ENCODE measurements at places on chromosomes 7 and 10.

- no peak for DNase-seq
Observed at GRCh38 chr7:111413739-111414138, 148.6 kb downstream of the IMMP2L start.

DNA sequence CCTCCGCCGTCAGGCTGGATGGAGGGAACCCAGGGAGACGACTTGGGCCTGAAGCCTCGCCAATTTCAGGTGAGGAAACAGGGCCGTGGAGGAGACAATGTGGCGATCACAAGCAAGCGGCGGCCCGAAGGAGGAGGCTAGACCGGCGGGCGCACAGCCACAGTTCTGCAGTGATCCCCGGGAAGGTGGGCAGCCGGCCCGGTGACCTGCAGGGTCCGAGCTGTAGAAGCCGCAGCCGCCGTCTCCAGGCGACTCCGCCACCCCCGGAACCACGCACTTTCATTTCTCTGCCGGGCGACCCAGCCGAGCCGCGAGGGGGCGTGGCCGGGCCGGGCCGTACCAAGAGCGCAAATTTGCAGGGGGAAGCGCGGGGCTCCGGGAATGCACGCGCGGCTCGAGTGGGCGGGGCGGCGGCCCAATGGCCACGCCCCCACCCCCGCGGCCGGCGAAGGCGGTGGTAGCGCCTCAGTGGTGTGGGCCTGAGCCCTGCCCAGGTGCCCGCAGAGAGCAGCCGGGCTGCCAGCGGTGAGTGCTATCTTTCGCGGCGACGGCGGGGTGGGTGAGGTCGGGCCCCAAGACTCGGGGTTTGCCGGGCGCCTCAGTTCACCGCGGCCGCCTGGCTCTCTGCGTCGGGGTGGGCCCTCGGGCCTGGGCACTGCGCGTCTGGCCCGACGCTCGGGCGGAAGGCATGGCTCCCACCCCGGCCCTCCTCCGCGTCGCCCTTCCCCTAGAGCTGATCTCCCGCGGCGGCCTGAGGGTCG lies at the start of gene POR:
Gene POR (plus strand): TSS at position 501 of the 761 bp plus-strand sequence. CDS start 38,847 bp downstream, outside the sequence.
- DNase-seq: peak; percentile 98

- DNase-seq: peak; percentile 68
Observed at GRCh38 chr10:70908406-70909296, 20.3 kb upstream of the PCBD1 start.

- DNase-seq: no peak
Observed at GRCh38 chr10:113364227-113364626, 188.6 kb upstream of the HABP2 start.

DNA sequence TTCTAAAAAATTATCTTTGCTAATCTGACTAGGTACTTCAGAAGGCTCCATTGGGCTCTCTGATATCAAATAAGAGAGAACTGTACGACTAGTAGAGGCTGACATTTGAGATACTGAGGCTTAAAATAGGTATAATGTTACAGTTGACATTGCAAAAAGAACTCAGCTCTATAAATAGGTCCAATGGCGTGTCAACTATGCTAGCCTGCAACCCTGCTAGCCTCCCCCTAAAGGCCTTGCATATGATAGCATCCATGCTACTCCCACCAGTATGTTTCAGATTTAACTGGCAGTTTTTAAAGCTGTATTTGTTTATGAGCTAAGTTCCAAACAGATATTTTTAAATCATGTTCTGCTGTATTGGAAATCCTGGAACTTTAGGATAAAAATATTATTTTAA lies at the start of gene PPP1R3A:
Gene PPP1R3A (minus strand): TSS at position 64 of the 400 bp plus-strand sequence. CDS start 13 bp downstream, at position 51.
- DNase-seq: no peak

GRCh38 chr10:117723343-117723742 lies 180.8 kb downstream of the EMX2 start:
- DNase-seq: no peak

DNA sequence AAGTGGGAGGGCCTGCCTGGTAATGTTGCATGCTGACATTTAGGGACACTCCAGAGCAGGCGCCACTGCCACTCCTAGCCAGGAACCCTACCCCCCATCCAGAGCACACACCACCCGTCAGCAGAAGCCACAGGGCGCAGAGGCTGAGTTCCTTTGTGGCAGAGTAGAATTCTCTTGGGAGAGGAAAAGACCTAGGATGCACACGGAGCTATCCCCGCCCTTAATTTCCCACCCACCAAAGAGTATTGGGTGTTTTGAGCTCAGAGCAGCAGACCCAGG lies 702 bp upstream of the INSYN2A start:
- DNase-seq: no peak

- DNase-seq: no peak
Observed at GRCh38 chr7:18338910-18339523, 156.5 kb upstream of the HDAC9 start.

DNA sequence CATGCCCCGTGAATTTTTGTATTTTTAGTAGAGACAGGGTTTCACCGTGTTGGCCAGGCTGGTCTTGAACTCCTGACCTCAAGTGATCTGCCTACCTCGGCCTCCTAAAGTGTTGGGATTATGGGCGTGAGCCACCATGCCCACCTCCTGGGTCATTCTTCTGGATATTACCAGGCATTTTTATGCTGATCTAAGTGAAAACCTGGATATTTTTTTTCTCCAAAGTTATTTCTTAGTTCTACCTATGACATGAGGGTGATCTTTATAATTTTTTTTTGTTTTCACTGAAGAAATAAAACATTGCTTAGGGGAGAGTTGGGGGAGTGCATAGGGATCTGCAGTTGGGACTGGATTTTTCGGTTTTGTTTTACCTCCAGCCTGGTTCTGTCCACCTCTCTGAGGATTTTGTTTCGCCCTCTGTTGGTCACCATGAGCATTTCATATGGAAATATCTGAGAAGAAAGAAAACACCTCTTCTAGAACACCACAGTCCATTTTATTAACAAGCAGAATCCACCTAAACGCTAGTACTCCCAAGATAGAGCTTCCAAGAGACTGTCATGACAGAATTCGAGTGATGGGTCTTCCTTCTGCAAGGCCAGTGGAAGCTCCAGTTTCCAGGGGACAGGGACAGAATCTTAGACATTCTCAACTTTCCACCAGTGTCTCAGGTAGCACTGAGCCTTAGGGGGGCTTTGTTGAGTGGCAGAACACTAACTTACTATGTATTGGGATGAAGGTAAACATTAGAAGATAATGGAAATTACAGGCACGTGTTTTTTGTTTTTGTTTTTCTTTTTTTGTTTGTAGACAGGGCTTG lies 33.4 kb upstream of the AFAP1L2 start:
- DNase-seq: no peak

DNA sequence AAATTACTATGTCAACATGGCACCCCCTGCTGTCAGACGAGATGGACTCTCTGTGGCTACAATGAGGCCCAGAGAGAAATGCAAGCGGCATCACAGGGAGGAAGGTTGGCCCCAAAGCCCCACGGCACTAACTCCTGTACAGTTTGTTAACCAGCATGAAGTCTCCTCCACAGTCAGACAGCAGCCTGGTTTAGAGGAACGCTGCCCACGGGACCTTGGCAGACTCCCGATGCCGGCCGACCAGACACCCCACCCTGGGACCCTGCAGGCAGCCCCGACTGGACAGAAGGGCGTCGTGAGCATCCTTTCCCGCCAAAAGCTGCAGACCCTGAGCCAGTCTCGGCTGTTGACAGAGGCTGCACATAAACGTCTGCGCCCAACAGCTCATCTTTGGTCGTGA lies 158.8 kb downstream of the DIP2C start:
- peak; percentile 68 for DNase-seq

GRCh38 chr10:34495938-34496337 lies 319.2 kb downstream of the PARD3 start:
- DNase-seq: no peak

GRCh38 chr7:143480501-143480900 lies 2.8 kb downstream of the TAS2R41 start:
- no peak for DNase-seq

- no peak for DNase-seq
Observed at GRCh38 chr7:84100866-84101265, 93.7 kb downstream of the SEMA3A start.

GRCh38 chr10:47346581-47347302 lies 1.4 kb upstream of the RBP3 start:
- DNase-seq: peak; percentile 51

DNA sequence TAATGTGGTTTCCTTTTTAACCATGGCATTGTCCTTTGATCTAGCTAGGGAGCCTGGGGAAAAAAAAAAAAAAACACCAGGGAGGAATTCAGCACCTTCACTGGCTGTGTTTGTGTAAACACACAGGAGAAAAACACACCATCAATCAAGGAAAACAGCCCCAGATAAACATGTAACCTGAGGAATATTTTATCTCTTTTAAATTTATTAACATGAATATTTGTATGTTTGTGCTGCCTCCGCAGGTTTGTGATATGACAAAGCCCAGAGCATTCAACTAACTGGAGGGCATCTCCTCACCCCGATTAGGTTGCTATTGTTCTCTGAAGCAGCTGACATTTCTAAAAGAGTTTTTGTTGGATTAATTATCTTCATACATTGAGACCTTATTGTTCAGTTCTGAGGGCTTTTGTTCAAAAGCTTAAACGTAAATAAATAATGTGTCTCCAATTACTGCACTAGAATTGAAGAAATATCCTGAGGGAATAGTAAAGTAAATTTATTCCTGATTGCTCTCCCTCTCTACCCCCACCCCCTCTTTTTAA lies 89.4 kb upstream of the SEMA3E start:
- DNase-seq: no peak

GRCh38 chr10:132101529-132101928 lies 35.8 kb downstream of the JAKMIP3 start:
- DNase-seq: peak; percentile 62

GRCh38 chr10:74078037-74078436 lies 72.6 kb downstream of the AP3M1 start:
- DNase-seq: no peak

- DNase-seq: no peak
Observed at GRCh38 chr10:36612436-36612835, 513.0 kb upstream of the ANKRD30A start.

- no peak for DNase-seq
Observed at GRCh38 chr10:87740254-87740655, 77.8 kb downstream of the ATAD1 start.

- no peak for DNase-seq
Observed at GRCh38 chr7:54729107-54729506, 29.9 kb downstream of the SEC61G start.

DNA sequence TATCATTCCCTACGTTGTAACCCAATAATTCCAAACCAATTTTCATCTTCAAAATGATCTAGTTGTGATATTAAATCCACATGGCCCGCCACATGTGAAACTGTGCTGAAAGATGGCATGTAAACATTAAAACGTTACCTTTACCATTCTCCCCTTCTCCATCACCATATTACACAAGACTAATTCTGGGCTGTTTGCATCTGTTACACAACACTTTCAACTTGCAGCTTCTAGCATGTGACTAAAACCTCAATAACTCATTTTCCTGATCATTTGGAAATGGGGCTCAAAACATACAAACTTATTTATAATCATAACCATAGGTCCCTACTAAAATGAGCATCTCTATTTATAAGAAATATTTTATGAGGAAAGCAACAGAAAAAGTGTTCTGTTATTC lies 4.7 kb downstream of the MTERF1 start:
- DNase-seq: no peak

GRCh38 chr10:50291261-50291850 lies 40.0 kb upstream of the ASAH2 start:
- DNase-seq: no peak

DNA sequence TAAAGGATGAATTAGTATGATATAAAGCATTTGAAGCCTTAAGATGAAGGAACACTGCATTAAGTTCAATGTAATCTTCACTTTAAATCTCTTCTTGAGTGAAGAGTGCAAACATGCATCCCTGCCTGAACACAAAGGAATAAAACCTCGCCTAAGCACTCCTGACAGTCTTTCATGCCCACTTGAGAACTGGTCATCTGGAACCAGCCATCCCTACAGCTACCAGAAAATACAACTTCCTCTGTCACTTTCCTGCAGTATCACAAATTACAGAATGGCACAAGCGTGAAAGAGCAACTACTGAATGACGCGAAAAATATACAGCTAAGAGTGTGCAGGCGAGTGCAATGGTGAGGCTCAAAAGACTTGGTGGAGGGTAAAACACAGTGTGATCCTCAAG lies 1079.9 kb downstream of the CNTNAP2 start:
- DNase-seq: no peak

DNA sequence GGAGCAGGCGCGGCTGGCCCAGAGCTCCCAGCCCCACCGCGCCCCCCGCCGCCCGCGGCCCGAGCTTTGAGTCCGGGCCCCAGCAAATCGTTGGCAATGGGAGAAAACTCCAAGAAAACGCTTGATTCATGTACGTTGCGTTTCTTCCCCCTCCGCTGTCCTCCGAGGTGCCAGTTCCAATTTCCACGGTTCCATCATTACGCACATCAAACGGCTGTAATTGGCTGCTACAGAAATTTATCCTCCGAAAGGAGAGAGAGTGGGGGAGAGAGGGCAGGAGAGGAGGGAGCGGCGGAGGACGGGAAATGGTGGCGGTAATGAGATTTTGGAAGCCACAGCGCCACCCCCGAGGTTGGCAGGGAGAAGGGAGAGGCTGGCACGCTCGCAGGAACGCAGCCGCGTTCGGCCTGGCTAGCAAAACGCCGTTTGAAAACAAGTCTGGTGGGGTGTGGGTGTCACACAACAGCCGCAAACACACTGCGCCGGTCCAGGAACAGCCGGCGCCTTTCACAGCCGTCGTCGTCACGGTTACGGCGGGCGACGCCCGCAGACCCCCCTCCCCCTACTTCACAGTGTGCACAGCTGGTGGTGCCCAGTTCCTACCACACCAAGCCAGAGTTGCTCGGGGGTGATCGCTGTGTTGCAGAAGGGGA lies 57.5 kb downstream of the UNCX start:
- DNase-seq: peak; percentile 76

DNA sequence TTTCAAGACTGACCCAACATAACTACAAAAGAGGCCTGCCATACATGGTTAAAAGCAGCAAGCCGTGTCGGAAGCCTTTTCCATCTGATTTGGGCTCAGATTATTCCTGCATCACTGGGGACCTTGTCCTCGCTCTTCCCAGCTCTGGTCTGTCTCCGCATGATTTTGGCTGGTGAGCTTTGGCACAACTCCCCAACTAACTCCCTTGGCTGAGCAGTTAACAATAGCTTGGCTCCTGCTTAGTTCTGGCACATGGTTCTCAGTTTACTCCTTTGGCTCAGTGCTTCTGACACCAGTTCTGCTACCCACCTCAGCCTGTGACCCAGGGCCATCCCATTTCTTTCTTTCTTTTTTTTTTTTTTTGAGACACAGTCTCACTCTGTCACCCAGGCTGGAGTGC lies 17.0 kb downstream of the AGK start:
- no peak for DNase-seq

GRCh38 chr7:577278-577665 lies 57.6 kb upstream of the PDGFA start:
- no peak for DNase-seq

- DNase-seq: no peak
Observed at GRCh38 chr7:94877731-94878670, 29.4 kb upstream of the PPP1R9A start.
